ENCODE measurements at places on chromosomes 16 and 17. TPM values are rescaled to one million over a fixed set of nuclear protein-coding genes. Genes with fewer than 3 reads are reported as not detected.

GRCh38 chr17:45020354-45021138 lies 30.9 kb downstream of the DCAKD start:
- DNase-seq = peak; percentile 83

- DNase-seq = no peak
Measured at GRCh38 chr17:10716218-10716617, 13.6 kb downstream of the TMEM220 start.

- no peak for DNase-seq
Measured at GRCh38 chr17:39151943-39152818, 744 bp upstream of the PLXDC1 start.

DNA sequence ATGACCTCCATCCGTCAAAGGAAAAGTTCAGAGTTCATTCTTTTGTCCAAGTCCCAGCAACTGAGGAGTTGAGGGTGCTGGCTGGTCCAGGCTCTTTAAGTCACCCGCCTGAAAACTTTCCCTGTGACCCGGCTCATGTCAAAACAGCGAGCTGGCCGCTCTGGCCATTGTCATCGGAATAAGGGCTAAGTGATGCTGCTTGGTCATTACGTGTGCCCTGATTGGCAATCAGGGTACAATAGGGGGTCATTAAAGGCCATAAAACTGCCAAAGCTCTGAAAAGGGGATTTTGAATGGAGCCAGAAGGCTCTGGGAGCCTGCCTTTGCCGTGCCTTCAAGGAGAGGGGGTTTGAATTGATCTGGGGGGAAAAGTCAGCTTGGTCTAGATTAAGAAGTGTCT lies 88.5 kb upstream of the IRX3 start:
- no peak for DNase-seq

GRCh38 chr17:45931677-45932076 lies 37.3 kb downstream of the MAPT start:
- DNase-seq = no peak

GRCh38 chr16:76857402-76857801 lies 333.6 kb upstream of the MON1B start:
- DNase-seq = no peak

DNA sequence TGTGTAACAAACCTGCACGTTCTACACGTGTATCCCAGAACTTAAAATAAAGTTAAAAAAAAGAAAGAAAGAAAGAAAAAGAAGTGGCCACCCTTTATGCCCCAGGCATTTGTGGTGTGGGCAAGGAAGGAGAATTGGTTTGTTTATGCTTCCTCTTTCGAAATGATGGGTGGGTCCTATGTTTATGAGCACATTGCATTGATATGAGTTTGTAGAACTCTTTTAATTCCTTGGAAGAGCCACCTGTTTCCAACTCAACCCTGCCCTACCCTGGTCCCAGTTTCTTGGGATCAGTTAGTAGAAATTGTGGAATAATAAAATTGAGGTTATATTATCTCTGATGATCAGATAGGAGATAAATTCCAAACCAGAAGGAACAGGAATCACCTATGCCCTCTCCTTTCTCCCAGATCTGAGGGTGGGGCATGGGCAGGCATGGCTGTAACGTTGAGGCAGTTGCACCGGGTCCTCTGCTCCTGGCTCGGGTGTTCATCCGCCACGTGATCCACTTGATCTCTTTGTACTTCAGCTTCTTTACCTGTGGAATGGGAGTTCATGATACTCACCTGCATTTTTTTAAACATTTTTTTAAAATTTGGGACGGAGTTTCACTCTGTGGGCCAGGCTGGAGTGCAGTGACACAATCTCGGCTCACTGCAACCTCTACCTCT lies 15.9 kb downstream of the CHAD start:
- no peak for DNase-seq

DNA sequence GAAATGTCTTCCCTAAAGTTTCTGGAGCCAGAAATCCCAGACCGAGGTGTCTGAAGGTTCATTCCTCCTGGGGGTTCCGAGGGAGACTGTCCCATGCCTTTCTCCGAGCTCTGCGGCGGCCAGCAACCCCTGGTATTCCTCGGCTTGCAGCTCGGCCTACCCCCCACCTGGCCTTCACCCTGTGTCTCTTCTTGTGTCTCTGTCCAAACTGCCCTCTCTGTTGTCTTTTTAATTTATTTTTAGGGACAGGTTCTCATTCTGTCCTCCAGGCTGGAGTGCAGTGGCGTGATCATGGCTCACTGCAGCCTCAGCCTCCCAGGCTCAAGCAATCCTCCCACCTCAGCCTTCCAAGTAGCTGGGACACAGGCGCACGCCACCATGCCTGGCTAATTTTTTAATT lies 211.7 kb downstream of the SEC14L1 start:
- no peak for DNase-seq

DNA sequence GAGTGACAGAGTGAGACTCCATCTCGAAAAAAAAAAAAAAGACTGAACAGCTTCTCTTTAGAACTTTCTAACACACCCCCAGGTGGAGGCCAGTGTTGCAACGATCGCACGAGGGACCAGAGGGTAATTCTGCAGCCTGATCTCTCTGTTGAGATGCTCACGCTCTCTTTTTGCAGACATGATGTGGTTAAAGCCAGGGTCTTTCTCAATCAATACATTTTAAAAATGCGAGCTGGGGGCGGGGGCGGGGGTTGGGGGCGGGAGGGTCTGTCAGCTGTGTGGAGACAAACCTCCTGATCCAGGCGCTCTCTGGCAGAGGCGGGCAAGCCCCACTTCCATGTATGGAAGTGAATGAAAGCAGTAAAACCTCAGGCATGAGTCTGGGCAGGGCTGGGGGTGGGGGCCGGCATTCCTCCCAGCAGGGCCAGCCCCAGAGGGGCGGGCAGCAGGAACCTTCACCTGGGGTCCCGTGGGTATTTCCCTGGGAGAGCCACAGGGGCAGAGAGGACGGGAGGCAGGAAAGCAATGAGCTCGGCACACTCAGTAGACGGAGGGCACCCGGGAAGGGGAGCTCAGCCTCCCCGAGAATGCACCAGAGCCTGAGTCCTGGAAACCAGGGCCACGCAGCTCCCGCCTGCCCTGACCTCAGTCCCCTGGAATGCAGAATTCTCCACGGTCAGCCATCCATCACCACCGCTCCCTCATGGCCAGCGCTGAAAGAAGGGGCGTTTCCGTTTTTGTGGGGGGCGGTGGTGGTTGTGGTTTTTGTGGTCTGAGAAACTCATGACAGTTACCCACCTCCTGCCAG lies 28.0 kb downstream of the NXN start:
- no peak for DNase-seq

- no peak for DNase-seq
Measured at GRCh38 chr16:8848939-8849391, 19.8 kb downstream of the CARHSP1 start.

DNA sequence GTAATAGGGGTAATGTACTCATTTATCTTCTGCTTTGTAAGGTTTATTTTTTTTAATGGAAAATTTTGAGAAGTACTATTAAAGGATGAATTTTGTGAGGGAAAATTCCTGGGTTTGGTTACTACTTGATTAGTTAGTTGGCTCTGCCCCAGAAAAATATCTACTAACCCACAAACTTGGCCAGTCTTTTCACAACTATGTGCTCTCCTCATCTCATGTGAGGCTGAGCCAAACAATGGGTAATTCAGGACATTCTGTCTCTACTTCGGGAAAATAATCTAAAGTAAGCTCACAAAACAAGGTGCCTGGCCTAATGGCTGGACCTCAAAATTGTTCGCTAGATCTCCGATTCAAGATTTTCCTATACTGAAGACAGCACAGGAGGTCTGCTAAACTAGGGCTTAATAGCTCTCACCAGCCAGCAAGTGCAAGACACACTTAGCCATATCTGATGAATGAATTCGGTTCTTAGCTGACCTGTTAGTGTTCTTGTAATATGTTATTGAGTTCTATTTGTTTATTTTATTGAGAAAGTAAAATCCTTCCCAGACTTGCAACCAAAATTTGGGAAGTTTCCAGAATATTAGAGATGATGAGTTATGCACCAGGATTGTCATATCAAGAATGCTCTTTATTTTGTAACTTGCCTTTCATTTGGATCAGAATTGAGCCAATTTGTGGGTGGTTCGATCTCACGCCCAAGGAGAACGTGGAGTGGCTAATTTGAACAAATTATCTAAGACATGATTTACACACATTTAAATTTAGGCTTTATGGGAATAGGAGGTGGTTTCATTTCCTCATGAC lies 5.7 kb downstream of the KCNJ16 start:
- no peak for DNase-seq

DNA sequence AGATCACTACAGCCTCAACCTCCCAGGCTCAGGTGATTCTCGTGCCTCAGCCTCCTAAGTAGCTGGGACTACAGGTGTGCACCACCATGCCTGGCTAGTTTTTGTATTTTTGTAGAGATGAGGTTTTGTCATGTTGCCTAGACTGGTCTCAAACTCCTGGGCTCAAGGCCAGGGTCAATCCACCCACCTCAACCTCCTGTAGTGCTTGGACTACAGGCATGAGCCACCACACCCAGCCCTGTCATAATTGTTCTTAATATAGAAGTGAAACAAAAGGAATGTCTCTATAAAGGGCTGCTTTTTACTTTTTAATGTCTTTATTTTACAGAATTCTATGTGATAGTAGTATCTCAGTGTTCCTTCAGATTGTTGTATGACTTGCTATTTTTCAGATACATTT lies 345.2 kb upstream of the TBX2 start:
- no peak for DNase-seq

- DNase-seq = peak; percentile 96
Measured at GRCh38 chr17:13561606-13562270, 40.0 kb downstream of the HS3ST3A1 start.

- peak; percentile 96 for DNase-seq
Measured at GRCh38 chr17:34252444-34253138, 2.5 kb upstream of the CCL2 start.

- DNase-seq = no peak
Measured at GRCh38 chr17:27747462-27748359, 52.6 kb downstream of the NOS2 start.

DNA sequence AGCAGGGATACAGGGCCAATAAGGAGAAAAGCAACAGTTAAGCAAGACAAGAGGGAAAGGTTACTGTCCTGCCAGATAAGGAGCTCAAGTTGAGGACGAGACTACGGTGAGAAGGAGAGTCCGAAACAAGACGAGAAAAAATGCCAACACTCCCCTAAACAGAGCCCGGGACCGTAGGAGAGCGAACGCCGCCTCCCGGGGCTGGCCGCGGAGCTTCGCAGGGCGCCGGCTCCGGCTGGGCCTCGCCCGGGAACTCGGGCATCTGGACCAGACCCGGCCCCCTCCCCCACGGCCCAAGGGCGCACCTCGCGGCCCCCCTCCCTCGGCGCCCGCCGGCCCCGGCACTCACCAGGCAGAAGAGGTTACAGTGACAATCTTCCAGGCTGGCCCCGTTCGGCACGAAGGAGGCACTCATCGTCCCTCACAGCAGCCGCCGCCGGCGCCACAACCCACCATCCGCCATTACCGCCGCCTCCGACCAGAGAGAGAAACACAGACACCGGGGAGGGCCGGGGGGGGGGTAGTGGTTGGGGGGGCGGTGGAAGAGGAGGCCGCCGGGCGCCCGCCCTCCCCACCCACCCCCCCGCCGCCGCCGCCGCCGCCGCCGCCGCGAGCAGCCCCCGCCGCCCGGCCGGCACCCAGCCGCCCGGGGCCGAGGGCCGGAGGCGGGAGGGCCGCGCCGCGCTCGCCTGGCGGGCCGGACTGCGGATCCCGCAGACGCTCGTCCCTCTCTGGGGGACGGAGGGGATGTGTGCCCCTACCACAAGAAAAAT lies at the start of gene MED13:
Gene MED13 (minus strand): TSS at position 488 of the 773 bp plus-strand sequence. CDS start 73 bp downstream, at position 415.
- peak; percentile 67 for DNase-seq

DNA sequence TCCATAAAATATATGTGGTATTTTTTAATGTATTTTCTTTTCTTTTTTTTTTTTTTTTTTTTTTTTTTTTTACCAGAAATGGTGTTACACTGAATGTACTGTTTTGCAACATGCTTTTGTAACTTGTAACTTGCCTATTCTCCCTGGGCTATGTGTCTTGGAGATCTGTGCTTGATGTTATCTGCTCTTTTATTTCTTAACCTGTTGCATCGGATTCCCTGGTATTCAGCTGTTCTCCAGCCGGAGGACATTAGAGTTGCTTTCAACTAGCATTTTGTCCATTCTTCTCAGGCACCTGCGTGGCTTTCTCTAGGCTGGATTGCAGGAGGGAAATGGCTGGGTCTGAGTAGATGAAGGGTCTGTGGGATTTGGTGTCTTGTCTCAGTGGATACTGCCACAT lies 47.4 kb downstream of the KATNIP start:
- no peak for DNase-seq

DNA sequence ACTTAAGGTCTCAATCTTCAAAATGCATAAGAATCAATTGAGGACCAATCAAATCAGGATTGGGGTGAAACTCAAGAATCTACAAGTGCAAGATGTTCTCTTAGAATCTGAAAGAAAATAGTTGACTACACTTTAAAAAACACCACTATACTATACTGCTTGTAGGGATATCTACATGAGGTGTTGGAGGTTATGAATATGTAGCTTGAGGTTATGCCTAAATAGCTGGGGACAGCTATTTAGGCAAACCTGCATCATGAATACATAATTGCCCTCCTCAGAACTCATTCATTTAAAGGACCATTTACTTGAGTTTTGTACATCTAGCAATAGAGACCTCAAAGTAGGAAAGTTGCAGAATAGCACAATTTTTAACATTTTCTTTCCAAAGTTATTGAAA lies 40.1 kb downstream of the KCNJ16 start:
- no peak for DNase-seq

DNA sequence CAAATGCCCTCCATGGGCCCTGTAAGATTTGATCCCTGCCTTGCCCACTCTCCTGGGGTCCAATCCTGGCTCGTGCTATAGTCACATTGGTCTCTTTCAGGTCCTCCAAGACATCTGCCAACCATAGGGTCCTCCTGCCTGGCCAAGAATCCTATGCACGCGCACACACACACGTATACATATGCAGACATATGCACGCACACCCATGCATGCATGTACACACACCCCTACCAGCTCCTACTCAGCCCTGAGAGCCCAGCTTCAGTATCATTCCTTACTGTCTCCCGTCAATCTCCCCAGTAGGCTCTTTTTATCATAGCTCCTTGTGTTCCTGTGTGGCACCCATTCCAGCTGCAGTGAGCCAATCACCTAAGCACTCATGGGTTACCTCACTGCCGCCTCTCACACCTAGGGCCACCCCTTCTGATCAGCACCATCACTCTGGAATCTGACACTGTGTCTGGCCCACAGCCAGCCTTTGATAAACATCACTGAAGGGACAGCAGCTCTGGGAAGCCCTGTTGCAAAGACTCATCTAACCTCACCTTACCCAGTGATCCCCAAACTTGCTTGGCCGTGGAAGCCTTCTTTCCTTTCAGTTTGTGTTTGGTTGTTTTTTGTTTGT lies 7.9 kb upstream of the DNAH17 start:
- DNase-seq = no peak

GRCh38 chr17:68320311-68320865 lies 29.1 kb downstream of the ARSG start:
- DNase-seq = no peak

- no peak for DNase-seq
Measured at GRCh38 chr16:75371171-75371570, 62.1 kb downstream of the CFDP1 start.

Gene NLK
- 9.7 TPM for total RNA-seq

Gene SRCIN1
- total RNA-seq = 0.75 TPM

Gene CFAP97D1
- under 0.01 TPM for total RNA-seq

Gene SCNN1G
- total RNA-seq = not detected

Gene IGSF6
- 2.5 TPM for total RNA-seq

Gene C16orf96
- total RNA-seq = 0.53 TPM

Gene HID1
- total RNA-seq = 2.7 TPM

Gene TERB1
- not detected for total RNA-seq

Gene CCT6B
- 2.4 TPM for total RNA-seq

Gene RHBDL3
- 1.3 TPM for total RNA-seq

Gene KRTAP16-1
- total RNA-seq = not detected

Gene GNG13
- not detected for total RNA-seq

Gene KLHL10
- total RNA-seq = 0.09 TPM

Gene KRT32
- not detected for total RNA-seq

Gene QPRT
- 57.1 TPM for total RNA-seq

Gene MFAP4
- 157 TPM for total RNA-seq

Measured in muscle of leg (tissue), 16 donors.